Dermis blood vessel endothelial cell (primary cell): ENCODE measurements at places on chromosomes 7 and 10. TPM values are rescaled to one million over a fixed set of nuclear protein-coding genes. Genes with fewer than 3 reads are reported as not detected.

The HOXA4 gene
- 0.34 and 0.65 TPM in 2 replicates for total RNA-seq

The DOCK1 gene
- total RNA-seq = 120 and 124 TPM in 2 replicates

GRCh38 chr10:91552274-91553095 lies 80.4 kb downstream of the PPP1R3C start:
- DNase-seq = peak; percentile 51

DNA sequence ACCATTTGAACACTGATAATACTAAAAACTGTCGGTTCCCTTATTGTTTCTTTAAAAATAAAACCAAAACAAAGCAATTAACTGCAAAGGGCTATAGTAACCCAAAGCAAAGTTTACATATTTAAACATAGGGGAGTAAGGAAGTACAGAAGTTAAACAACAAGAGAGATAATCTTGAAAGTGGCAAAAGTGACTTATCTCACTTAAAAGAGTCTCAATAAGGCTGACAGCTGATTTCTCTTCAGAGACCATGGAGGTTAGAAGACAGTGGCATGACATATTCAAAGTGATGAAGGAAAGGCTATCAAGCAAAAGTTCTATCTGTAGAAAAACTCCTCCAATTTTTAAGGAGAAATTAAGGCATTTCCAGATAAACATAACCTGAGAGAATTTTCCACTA lies 233.5 kb upstream of the HDAC9 start:
- DNase-seq = no peak

DNA sequence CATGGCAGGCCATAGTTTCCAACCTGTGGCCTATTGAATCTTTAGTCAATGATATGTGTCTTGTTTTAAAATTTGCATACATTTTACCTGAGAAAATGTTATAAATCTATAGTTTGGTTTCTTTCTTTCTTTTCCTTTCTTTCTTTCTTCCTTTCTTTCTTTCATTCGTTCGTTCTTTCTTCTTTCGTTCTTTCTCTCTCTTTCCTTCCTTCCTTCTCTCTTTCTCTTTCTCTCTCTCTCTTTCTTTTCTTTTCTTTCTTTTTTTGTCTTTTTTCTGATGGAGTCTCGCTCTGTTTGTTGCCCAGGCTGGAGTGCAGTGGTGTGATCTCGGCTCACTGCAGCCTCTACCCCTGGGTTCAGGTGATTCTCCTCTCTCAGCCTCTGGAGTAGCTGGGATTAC lies 133.3 kb downstream of the IDE start:
- no peak for DNase-seq

- DNase-seq = peak; percentile 78
Observed at GRCh38 chr7:2709553-2710285, 21.7 kb downstream of the AMZ1 start.
